GM12891 (cell line): ENCODE measurements at places on chromosomes 2 and 18.

DNA sequence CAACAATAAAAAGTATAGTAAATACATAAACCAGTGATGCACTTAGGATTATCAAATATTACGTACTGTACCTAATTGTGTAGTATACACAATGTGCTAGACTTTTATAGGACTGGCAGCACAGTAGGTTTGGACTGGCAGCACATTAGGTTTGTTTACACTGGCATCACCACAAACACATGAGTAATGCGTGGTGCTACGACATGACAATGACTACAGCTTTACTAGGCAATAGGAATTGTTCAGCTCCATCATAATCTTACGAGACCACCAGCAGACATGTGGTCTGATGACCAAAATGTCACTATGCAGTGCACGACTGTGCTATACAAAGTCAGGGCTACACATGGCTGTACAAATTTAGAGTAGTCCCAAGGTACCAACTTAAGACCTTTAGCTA lies 2.3 kb downstream of the MBOAT2 start:
- no peak for DNase-seq

- no peak for DNase-seq
Observed at GRCh38 chr18:68181956-68182355, 533.0 kb downstream of the TMX3 start.

DNA sequence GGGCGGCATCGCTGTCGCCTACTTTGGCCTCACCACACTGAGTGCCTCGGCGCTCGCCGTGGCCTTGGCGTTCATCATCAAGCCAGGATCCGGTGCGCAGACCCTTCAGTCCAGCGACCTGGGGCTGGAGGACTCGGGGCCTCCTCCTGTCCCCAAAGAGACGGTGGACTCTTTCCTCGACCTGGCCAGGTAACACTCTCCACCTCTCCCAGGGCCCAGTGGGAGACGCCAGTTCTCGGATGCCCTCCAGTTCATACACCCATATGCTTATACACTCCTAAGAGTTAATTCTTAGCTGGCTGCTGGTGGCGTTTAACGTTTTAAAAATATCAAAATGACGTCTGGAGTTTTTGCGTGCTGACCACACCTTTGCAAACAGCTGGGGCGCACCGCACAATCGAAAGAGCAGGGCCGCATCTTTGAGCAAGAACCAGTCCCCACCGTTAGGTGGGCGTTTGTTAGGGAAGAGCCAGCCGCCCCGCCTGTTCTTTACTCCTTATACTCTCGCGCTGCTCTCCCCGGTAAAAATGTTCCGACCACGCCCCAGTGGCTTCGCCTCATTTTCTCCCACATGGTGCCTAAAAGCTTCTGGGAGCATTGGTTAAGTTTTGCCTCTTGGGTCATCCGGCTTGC lies 899 bp downstream of the SLC1A4 start:
- no peak for DNase-seq

- DNase-seq, result no peak
Observed at GRCh38 chr2:23772056-23772455, 154.9 kb downstream of the ATAD2B start.

DNA sequence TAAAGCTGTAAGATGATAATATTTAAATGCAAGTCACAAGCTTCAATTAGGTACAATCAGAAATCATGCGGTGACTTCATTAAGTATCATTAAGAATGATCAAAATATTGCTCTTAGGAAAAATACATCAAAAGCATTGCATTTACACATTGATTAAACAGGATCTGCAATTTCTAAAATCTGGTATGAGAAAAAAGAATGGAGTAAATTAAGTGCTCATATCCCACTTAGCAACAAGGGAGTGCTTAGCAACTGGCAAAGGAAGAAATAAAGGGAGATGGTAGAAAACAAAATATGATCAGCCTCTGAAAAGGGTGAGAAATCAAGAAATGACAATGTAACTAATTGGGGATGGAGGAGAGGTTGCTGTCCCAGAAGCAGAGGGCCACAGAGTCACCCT lies 1918.2 kb upstream of the PIK3C3 start:
- DNase-seq, result no peak

- no peak for DNase-seq
Observed at GRCh38 chr18:56034949-56035348, 447.0 kb upstream of the TCF4 start.
